Large intestine (tissue), 12 donors: ENCODE measurements at places on chromosomes 12 and 14. TPM values are rescaled to one million over a fixed set of nuclear protein-coding genes. Genes with fewer than 3 reads are reported as not detected.

DNA sequence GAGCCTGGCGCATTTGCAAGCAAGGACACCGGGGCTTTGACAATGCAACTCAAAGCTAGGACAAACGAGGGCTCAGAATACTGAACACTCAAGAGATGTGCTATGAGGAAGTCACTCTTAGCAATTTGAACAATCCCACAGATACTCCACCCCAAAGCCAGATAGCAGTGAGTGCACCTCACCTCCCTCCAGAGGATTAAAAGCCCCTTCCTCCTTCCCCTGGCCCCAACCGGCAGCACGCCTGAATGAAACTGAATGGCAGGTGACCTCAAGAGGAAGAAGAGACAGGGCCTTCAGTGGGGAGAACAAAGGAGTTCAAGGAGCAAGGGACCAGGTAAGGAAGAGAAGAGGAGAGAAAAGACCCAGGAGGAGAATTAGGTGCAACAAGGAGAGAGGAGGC, 1.9 kb upstream of the KRT78 start:
- no peak for DNase-seq

- no peak for DNase-seq
Observed at GRCh38 chr12:49533331-49533730, 5.5 kb upstream of the KCNH3 start.

GRCh38 chr12:59357811-59358210, 238.0 kb upstream of the SLC16A7 start:
- no peak for DNase-seq

DNA sequence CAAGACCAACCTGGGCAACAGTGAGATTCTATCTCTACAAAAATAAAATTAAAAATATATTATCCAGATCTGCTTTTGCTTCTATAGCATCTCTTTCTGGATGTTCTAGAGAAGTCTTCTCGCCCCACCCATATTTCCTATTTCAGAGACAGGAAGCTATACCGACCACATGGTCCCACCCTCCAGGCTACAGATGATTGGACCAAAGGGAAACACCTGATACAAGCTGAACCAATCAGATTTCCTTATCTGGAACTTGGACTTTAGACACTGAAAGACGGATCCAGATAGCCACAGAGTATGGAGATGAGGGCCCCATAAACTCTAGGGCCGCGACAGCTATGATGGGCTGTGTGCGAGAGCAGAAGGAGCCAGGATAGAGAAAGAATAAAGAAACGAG, 48.7 kb downstream of the CCDC60 start:
- no peak for DNase-seq

- peak; percentile 98 for DNase-seq
Observed at GRCh38 chr12:108731105-108731865, at the start of gene CORO1C. CORO1C (minus strand) TSS chr12:108731518; CDS start chr12:108701318, 30,200 bp downstream.

GRCh38 chr14:102736956-102737355, 40.3 kb upstream of the TRAF3 start:
- DNase-seq, result no peak

- DNase-seq, result no peak
Observed at GRCh38 chr14:20632831-20633691, 8.4 kb downstream of the OR6S1 start.

DNA sequence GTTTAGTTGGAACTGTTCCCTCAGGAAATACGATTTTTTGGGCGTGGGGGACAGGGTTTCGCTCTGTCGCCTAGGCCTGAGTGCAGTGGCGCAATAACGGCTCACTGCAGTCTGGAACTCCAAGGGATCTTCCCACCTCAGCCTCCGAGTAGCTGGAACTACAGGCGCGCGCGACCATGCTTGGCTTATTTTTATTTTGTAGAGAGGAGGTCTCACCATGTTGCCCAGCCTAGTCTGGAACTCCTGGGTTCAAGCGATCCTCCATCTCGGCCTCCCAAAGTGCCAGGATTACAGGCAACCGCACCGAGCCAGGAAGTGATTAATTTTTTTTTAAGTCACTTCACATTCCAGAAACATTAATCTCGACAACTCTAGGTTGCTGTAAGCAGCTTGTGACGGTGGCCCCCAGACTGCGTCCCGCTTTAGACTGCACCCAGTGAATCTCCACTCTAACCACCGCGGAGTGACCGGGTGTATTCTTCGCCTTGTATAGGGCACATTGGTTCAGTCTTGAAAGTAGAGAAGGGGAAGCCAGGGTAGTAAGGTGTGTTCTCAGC, 830 bp upstream of the MIS18BP1 start:
- DNase-seq, result no peak

- no peak for DNase-seq
Observed at GRCh38 chr12:88944397-88944796, 364.1 kb upstream of the KITLG start.

The MYF5 gene
- 0.07 TPM for polyA plus RNA-seq

The CCDC60 gene
- polyA plus RNA-seq, result 0.01 TPM
